ENCODE measurements at places on chromosomes 13 and 19.

- DNase-seq, result no peak
These were observed 59.3 kb downstream of the ITGBL1 start for GRCh38 chr13:101511766-101512165.

DNA sequence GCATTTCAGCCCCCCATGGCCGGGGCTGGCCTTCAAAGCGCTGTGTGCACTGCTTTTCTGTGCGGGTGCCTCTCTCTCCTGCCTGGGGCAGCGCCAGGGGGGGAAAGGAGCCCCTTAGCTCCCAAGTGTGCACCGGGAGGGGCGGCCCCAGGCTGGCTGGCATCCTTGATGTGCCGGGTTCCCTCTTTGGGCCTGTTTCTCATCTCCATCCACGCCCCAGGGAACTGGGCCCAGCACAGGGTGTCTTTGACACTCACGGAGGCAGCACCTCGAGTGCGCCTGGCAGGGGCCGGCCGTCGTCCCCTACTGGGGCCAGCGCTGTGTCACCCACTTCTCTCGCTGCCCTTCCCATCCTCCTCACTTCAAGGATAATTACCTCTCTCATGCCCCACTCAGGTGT is 324.3 kb downstream of the TEX29 start:
- DNase-seq, result no peak

- DNase-seq, result peak; percentile 41
These were observed 80.3 kb downstream of the RYR1 start for GRCh38 chr19:38513762-38514167.

GRCh38 chr19:4456843-4457653 is 546 bp downstream of the UBXN6 start:
- peak; percentile 65 for DNase-seq

DNA sequence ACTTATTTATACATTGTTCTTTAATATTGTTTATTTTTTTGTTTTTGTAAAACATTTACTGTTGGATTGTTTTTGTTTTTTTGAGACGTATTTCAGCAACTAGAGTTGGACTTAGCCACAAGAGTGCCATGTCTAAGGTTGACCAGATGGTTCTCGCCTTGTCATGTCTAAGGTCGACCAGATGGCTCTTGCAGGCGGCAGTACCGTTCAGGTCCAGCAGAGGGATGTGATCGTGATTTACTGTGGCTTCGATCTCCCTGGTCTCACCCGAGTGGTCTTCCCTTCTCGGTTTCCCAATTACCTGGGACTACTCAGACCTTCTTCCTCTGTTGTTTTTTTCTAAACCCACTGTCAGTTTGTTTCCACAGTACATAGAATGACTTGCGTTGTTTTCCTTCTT is 1438.6 kb downstream of the UQCRFS1 start:
- DNase-seq, result no peak

DNA sequence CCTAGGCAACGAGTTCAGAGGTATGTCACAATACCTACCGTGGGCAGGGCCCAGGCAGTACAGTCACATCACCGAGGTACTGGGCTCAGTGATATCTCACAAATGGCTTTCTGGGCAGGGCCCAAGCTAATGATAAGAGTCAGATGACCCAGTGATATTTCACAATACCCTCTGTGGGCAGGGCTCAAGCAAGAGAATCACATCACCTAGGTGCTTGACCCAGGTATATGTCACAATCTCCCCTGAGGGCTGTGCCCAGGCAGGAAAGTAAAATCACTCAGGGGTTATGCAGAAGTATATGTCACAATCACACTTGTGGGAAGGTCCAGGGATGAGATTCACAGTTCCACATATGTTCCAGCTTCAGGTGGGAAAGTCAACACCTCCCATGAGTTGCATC is 45.3 kb downstream of the ZNF729 start:
- no peak for DNase-seq

DNA sequence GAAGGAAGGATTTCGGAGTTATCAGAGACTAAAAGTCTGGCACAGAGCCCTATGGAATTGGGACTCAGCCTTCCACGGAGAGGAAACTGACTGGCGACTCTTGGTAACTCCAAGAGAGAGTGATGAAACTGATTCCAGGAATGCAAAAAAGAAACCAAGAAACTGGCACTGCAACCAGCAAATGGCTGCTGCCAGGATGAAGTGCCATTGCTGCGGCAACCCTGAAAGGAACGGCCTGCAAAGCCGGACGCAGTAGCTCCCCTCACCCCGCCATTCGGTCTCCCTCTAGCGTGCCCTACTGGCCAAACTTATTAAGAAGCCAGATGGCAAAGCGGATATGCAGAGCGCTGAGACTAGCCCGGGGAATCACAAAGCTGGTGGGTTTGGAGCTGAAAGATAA is 236.0 kb downstream of the PCDH9 start:
- peak; percentile 52 for DNase-seq

- DNase-seq, result no peak
These were observed 25.2 kb upstream of the ZNF845 start for GRCh38 chr19:53308339-53308811.

DNA sequence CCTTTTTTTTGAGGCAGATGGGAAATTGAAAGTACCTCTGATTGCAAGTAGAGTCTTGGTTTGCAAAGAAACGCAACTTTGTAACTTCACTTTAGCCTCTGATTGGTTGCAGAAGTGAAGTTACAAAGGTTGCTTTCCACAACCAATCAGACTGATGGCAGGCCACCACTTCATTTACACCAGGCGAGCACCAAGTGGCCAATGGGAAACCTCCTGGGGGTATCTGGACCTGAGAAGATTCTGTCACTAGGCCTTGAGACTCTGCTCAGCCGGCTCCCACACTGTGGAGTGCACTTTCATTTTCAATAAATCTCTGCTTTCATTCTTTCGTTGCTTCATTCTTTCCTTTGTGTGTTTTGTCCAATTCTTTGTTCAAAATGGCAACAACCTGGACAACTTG is 19.1 kb downstream of the PEPD start:
- DNase-seq, result no peak

GRCh38 chr13:21124852-21125251 is 51.5 kb downstream of the SKA3 start:
- no peak for DNase-seq

GRCh38 chr13:32511482-32511881 is 27.1 kb downstream of the N4BP2L2 start:
- no peak for DNase-seq

- DNase-seq, result no peak
These were observed 128.3 kb downstream of the GGACT start for GRCh38 chr13:100460266-100460665.

DNA sequence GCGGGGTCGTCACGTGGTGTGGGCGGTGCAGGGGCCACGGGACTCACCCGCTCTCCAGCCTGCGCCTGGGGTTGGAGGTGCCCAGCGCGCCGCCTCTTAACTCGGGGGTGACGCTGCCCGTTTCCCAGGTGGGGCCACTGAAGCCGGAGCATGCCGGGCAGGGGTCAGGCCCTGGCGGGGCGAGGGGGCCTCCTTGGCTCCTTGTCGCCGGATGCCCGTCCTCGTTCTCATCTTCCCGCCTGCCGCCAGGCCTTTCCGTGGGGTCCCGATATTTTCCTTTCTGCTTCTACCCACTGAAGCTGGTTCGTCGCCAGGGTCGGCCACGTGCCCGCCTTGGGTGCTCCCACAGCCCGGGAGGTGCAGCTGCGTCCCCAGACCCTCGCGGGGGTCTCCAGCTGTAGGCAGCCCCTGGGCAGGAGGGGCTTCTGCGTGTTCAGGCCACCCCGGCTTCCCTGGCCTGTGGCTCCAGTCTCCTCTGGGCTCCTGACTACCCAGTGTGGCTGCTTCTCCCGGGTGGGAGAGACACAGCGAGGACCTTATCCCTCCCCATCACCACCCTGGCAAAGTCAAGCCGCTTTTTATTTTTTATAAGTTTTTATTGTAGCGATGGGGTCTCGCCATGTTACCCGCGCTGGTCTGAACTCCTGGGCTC is 772 bp downstream of the FAM174C start:
- peak; percentile 37 for DNase-seq

GRCh38 chr13:103803349-103803748 is 737.1 kb upstream of the SLC10A2 start:
- no peak for DNase-seq

GRCh38 chr13:31129419-31129818 is 32.3 kb downstream of the HSPH1 start:
- DNase-seq, result no peak

GRCh38 chr19:33511346-33511745 is 10.2 kb downstream of the PEPD start:
- DNase-seq, result no peak

- no peak for DNase-seq
These were observed 117.6 kb downstream of the TEX29 start for GRCh38 chr13:111437856-111438547.

DNA sequence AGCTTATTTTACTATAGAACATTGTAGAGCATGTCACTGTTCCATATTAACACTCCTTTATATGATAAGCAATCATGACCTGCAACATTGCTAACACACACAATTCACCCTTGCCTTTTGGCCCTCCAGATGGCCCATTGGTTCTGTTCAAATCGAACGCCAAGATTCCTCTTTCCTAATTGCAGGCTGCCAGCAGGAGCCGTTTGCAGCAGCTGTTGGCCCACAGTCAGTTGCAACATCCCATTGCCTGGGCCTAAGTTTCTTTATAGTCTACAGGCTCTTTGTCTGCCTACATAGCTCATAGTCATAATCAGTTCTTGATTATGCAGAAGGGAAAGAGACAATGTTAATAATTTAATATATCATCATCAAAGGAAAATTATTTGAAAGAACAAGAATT is 37.6 kb downstream of the KCTD12 start:
- no peak for DNase-seq

GRCh38 chr13:27336014-27336673 is 65.5 kb downstream of the RASL11A start:
- no peak for DNase-seq

- no peak for DNase-seq
These were observed 286.1 kb downstream of the IRS2 start for GRCh38 chr13:109500146-109500773.

GRCh38 chr19:30488191-30488590 is 116.0 kb downstream of the ZNF536 start:
- no peak for DNase-seq

- no peak for DNase-seq
These were observed 1546.2 kb downstream of the OLFM4 start for GRCh38 chr13:54574791-54575190.

- no peak for DNase-seq
These were observed 27.4 kb upstream of the SCEL start for GRCh38 chr13:77507931-77508776.

DNA sequence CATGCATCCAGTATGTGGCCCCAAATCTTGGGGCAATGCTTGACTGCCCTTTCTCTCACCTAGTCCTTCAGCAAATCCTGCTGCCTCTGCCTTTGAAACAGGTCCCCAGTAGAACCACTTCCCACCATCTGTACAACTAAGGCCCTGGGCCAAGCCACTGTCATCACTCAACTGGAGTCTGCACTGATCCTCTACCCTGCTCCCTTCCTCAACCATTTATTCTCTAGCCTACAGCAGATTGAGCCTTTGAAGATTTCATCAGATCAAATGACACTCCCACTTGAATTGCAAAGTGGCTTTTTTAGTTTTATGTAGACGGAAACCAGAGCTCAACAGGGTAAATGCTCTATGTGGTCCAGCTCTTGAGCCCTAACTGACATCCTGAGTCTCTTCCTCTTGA is 43.5 kb downstream of the ATP8A2 start:
- no peak for DNase-seq

DNA sequence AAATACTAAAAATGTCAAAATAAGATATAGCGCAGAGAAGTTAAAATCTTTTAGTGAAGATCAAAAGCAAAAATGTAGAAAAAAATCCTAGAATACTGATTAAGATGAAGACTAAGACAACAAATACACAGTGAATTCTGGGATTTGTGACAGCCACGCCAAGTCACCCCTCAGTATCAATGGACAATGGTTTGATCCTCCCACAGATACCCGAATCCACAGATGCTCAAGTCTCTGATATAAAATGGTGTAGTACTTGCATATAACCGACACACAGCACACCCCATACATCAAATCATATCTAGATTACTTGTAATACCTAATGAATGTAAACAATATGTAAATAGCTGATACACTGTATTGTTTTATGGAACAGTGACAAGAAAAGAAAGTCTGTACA is 5.9 kb downstream of the MIPEP start:
- no peak for DNase-seq

GRCh38 chr19:16497837-16498236 is 1.6 kb downstream of the C19orf44 start:
- DNase-seq, result no peak

GRCh38 chr19:42272535-42272897 is 3.5 kb downstream of the CIC start:
- no peak for DNase-seq

GRCh38 chr19:41564515-41565378 is 11.2 kb upstream of the CEACAM21 start:
- no peak for DNase-seq

DNA sequence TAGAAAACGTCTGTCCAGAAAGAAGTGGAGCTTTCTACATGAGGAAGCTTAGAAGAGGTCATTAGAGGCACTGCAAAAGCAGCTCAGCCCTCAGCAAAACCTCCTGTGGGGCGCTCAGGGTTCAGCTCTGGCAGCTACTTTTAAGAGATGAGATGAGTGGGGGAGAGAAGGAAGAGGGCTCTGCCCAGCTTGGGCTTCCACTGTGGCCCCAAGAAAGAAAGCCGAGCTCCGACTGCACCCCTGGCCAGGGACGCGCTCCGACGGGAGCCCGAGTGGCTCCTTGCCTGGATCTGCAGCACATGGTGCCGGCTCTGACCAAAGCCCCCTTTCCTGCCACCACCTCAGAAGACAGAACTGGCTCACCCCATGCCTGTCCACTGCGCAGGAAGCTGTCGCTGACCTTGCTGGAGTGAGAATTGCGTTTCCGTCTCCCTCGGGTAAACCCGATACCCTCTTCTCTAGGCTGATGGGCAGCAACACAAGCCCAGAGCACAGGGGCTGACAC is 36.4 kb downstream of the NAXD start:
- no peak for DNase-seq

DNA sequence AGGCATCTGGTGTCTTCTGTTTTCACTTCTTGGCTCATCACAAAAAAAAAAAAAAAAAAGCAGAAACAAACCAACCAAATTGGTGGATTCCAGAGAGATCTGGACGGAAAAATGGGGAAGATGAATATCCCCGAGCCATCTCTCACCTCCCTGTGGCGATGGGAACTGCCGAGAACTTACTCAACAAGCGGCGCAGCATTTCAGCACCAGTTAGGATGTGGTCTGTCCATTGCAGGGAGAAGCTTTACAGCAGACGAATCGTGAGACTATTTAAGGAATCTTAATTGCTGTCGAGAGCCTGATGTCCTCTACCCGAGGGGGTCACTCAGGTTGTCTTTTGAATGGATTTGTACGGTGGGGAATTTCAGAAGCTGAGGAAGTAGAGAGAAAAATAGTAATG is 17.3 kb upstream of the KDM4B start:
- DNase-seq, result no peak

DNA sequence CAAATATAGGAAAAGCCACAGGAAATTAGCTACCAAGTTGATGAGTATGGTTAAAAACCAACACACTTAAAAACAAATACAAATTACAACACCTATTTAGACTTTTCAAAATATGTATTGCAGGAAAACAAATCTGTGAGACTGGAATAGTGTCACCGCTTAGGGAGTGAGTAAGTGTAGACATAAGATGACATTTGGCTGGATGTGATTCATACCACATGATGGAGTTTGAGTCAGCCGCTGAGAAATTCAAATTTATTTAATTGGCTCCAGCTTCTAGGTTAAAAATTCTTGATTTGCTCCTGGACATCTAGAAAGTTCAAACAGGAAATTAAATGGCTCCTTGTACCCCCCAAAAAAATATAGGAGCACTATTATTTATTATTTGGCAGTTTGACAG is 531.7 kb downstream of the SLITRK1 start:
- DNase-seq, result no peak
